ENCODE measurements at places on chromosomes 4 and X.

DNA sequence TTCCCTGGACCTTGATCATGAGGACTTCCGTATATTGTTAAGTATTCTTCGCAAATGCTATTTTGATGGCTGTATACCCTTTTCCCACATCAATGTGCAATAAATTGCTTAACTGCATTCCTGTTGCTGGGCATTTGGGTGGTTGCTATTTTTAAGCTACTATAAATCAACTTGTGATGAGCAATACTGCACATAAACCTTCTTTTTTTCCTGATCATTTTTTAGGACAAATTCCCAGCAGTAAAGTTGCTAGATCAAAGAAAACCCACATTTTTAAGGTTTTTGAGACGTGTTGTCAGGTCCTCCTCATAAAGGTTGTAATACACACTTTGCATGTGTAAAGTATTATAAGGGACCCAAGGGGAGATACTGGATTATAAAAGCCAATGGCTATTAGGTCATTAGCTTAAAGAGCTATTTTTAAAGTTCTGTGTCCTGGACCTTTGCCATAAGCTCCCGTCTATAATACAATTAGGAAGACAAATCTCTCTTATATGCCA lies 35.6 kb downstream of the LIMCH1 start:
- DNase-seq = no peak

DNA sequence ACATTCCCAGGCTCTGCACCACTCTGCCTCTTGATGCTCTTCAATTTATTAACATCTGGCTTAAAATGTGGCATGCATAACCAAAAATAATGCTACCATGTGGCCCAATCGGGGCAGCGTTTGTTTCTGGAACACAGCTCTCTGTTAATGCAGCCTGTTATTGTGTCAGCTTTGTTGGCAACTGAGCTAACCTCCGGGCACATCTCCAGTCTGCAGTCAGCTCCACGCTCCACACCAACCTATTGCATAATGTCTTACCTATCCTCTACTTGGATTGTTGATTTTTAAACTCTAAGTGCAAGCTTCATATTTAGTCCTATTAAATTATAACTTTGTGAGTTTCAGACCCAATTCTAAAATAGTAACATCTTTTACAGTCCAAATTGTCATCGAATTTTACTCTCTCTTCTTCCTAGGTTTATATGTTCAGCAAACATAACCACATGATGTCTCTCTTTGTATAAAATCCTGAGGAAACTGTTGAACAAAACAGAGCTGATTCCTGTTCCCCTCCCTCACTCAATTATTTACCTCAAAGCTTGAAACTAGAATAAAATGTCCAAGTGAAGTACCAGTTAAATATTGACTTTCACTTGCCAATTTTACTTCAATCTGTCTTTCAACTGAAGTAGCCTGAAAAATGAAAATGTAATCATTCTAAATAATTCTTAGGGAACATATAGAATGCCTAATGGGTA lies 92.2 kb upstream of the RAPGEF2 start:
- DNase-seq = peak; percentile 66

- DNase-seq = no peak
Observed at GRCh38 chr4:5945936-5946335, 53.0 kb upstream of the CRMP1 start.

DNA sequence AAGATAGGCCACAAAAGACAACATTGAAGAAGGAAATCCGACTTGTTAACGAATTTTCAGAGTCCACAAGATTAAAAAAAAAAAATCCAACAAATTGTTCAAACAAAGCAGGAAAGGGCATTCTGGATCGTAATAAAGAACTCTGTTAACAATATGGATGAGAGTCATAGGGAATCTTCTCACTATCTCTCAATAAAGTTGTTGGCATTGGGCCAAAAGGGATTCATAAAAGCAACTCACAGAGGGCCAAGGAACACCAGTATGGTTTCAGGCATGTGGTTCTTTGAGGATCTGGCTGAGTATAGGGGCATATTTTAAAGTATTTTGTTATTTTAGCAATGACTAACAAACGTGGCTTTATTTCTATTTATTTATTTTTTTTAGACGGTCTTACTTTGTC lies 49.5 kb downstream of the SHISA3 start:
- no peak for DNase-seq

DNA sequence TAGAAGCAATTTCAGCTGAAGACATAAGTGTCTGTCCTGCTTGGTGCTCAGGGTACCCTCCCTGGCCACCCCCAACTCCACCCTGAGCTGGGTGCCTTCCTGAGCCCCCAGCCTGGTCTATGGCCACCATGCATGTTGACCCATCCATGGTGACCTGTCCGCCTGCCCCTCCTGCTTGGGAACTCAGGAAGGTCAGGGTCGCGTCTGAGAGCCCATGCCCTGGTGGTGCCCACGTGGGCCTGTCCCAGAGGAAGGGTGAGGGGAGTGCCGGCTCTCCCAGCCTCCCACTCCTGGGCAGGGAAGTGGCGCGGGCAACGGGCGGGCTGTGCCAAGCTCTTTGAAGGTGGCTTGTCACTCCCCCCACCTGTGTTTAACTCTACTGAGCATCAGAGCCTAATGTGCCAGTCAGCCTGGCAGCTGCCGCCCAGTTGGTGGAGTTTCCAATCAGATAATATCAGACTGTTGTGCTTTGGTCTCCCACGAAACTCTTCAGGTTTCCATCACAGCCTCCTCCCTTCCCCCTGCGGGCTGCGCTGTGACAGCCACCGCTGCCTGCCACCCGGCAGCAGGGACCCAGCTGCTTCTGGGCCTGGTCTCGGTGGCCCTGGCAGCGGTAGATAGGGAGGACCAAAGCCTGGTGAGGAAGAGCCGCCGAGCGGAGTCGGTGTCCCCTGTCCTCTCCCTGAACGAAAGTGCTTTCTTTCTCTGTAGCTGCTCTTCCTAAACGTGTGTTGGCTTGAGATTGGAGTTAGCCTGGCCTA lies 4.8 kb downstream of the SH3BP2 start:
- DNase-seq = peak; percentile 82

DNA sequence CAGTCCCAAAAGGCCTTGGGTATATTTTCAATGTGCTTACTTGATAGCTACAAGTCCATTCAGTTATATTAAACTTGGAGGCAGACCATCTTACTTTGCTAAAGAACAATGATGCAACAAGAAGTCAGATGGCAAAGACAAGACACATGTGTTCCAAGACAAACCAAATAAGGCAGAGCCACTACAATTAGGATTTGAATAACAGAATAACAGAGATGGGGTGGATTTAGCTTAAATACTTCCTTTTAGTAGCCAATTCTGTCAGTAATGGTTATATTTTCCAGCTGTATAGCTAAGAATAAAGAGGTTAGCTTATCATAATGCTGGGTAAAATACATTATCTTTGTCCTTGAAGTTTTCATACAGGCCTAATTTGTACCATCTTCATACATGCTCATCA lies 37.7 kb upstream of the FRAS1 start:
- no peak for DNase-seq

GRCh38 chrX:10756441-10756840 lies 136.1 kb upstream of the MID1 start:
- DNase-seq = no peak

DNA sequence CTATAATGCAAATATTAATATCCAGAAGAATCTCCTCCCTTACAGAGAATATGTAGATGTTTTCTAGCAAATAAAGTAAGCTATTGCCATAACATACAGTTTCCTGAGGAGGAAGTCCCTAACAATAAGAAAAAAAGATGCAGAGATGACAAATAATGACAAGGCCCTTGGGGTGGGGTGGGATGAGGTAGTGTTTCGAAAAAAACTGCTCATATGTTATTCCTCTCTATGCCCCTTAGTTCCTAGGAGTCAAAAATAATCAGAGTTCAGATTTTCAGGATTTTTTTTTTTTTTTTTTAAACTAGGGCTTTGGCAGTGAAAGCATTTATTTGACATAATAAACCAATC lies 99.0 kb downstream of the ZAR1 start:
- no peak for DNase-seq

DNA sequence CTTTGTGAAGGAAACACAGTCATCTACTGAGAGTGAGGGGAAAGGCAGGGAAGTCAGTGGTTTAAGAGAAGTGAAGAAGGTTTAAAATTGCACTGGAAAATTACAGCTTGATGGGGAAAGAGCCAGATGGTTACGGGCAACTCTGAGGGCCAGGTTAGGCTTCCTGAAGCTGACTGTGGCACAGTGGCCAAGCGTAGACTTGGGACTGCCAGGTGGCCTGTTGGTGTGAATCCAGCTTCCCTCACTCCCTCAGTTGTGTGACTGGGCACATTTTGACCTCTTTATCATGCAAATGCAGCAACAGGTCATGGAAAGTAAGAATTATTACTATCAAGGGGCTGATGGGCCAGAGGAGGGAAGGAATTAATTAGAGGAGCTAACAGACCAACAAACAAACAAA lies 390.1 kb downstream of the UNC5C start:
- no peak for DNase-seq

DNA sequence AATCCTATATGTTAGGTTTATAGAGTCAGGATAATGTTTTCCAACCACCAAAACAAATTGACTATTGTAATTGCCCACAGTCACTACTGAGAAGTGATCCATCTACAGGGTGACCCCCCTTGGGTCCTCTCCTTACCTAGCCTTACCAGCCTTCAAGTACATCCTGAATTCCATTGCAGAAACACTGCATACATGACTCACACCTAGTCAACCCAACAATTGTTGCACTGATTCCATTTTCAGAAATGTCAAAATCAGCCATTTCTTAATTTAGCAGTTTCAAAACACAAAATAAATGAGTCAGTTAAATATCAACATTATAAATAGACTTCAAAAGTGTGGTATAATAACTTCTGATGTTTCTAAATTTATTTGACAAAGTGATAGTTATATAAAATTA lies 106.3 kb upstream of the TNIP3 start:
- DNase-seq = no peak

- no peak for DNase-seq
Observed at GRCh38 chr4:153906231-153906630, 117.3 kb upstream of the SFRP2 start.

- no peak for DNase-seq
Observed at GRCh38 chr4:66404141-66404540, 733.9 kb upstream of the EPHA5 start.

GRCh38 chr4:74640111-74640903 lies 154.0 kb downstream of the BTC start:
- DNase-seq = no peak

DNA sequence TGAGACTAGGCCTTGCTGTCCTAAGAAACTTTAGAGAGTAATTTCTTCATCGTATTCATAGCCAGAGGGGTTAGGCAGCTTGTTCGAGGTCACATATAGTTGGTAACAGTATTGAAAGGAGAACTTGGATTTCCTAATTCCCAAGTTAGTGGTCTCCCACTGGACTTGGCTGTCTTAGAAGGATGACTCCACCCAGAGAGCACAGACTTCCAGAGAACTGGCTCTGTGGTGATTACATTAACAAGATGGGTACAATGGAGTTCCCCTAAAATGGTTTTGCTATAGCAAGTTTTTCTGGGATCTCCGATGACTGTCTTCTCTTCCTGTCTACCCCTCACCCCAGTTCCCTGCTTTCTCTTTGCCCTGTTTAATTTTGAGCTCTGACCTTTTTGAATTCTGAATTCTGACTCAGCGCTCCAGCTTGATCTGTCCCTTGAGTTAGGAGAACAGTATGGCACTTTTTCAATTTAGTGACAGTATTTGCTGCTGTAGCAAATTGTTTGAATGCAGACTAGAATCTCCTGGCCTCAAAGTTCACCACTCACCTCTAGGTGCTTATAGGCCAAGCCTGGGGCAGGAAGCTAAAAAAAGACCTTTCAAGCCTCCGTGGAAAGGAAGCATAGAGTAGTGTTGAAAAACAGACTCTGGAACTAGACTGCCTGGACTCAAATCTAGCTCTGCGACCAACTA lies 6.9 kb downstream of the MSN start:
- DNase-seq = no peak

DNA sequence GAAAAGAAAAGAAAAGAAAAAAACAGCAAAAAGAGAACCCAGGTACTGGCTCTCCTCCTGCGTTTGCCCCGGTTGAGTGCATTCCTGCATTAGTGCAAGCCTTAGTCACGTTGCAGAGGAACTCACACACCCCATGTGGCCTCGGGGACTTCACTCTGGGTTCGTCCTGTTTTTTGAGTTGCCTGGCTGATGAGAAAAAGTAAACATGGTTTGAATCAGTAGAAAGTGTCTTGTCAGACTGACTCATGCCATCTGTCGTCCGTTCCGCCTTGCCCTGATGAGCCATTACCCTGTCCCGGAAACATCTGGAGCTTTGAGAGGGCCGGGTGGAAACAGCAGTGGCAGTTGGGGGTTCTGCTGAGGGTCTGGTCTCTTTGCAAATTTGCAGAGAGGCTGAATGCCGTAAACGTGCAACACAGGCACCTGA lies 16.3 kb downstream of the CD99 start:
- DNase-seq = peak; percentile 59

- DNase-seq = no peak
Observed at GRCh38 chrX:9055354-9055753, 21.4 kb upstream of the FAM9B start.

- DNase-seq = no peak
Observed at GRCh38 chr4:54609310-54609709, 48.4 kb upstream of the KIT start.

GRCh38 chr4:29128810-29129209 lies 1591.4 kb upstream of the PCDH7 start:
- no peak for DNase-seq

DNA sequence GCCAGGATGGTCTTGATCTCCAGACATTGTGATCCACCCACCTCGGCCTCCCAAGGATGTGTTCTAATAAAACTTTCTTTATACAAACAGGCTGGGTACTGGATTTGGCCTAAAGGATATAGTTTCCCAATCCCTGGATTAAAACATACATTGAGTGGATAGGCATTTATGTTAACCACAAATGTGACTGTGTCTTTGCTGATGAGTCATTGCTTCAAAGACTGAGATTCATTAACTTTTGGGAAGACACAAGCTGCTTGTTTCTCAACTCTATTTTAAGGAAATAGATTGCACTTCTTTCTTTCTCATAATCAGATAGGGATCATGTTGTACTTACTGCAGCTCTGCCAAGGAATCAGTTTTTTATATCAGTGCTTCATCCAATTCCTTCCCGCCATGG lies 131.3 kb upstream of the AGA start:
- DNase-seq = no peak

- peak; percentile 7 for DNase-seq
Observed at GRCh38 chrX:2710041-2710840, 19.1 kb downstream of the CD99 start.

DNA sequence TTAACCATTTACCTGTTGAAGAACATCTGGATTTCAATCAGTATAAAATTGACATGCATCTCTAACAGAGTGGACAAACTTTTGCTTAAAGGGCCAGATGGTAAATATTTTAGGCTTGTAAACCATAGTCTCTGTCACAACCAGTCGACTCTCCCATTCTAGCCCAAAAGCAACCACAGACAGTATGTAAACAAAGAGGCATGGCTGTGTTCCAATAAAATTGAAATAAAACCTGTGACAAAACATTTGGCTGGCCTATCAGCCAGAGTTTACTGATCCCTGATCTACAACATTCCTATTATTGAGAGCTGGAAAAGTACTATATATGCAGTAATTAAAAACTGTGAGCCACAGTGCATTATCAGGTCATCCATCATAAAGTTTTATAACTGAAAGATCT lies 3.2 kb downstream of the CENPC start:
- DNase-seq = no peak

GRCh38 chrX:10597871-10598270 lies 22.5 kb downstream of the MID1 start:
- DNase-seq = no peak

- DNase-seq = no peak
Observed at GRCh38 chr4:153324046-153324445, 20.4 kb upstream of the MND1 start.

GRCh38 chr4:21989351-21989750 lies 40.8 kb upstream of the KCNIP4 start:
- no peak for DNase-seq

- DNase-seq = no peak
Observed at GRCh38 chr4:33914386-33914785, 2329.9 kb downstream of the ARAP2 start.

Data from left lung (tissue), 14 donors.